ENCODE measurements at places on chromosomes 7 and 10.

DNA sequence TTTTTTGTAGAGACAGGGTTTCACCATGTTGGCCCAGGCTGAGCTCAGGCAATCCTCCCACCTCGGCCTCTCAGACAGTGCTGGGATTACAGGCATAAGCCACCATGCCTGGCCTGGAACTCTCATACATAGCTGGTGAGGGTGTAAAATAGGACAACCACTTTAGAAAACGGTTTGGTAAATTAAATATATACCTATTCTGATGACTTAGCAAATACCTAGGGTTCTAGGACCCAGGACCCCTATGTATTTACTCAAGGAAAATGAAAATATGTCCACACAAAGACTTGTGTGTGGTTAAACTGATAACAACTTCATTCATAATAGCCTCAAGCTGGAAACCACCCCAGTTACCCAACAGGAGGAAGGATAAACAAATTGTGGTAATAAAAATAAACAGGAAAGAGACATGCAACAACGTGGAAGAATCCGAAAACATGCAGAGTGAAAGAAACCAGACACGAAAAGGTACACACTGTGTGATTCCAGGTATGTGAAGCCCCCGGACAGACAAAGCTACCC is 52.7 kb downstream of the CARD11 start:
- no peak for DNase-seq

GRCh38 chr7:138837627-138838026 is 39.6 kb upstream of the ATP6V0A4 start:
- DNase-seq: peak; percentile 70

- no peak for DNase-seq
Observed at GRCh38 chr10:22245567-22245966, 27.8 kb upstream of the EBLN1 start.

- DNase-seq: peak; percentile 12
Observed at GRCh38 chr7:69599955-69600709, 1.9 kb downstream of the AUTS2 start.

Data from posterior cingulate gyrus (tissue), 11 donors.